ENCODE measurements at places on chromosomes 11 and 22.

DNA sequence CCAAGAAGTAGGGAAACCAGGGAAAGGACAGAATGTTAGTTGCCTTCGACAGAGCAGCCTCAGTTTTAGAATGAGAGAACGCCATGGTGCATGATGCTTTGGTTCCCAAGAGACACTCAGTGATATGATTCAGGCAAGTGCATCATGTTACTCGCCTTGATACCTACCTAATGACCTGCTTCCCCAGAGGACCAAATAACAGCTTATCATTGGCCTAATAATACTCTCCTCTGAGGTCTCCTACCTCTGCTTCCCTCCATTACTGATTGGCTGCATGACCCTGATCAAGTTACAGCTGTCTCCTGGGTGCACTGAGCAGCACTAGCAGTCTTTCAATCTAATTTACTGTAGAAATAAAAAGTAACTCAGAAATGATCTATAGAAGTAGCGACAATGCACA, 979.7 kb upstream of the FAT3 start:
- no peak for DNase-seq

GRCh38 chr22:48705159-48705916, 1122.3 kb downstream of the BRD1 start:
- no peak for DNase-seq

DNA sequence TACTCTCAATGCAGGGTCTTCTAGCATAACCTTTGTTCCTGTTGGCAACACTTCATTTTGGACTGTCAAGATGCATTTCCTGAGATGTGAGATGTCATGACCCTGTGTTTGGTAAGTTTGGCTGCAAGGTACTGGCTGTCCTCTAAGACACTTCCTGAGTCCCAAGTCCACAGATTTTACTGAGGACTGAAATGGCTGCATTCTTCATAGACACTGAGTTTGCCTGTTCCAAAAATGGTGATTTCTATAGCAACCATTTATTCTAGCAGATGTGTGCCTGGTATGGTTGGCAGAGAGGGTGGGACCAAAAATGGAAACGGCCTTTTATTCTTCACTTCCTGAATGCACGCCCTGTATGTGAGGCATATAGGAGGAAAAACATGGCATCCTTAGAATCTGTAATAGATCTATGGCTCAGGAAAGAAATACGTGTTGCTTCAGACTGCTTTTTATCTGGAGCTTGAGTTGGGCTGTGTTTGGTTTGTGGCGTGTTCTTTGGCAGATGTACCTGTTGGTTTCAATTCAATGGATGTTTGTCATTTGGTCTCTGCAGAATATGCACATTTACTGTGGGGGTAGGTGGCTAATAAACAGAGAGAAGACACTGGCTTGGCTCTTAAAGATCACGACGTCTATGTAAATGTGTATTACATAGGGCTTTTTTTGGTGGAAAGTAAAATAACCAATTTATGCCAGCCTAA, 62.4 kb downstream of the ZBTB16 start:
- DNase-seq, result no peak

DNA sequence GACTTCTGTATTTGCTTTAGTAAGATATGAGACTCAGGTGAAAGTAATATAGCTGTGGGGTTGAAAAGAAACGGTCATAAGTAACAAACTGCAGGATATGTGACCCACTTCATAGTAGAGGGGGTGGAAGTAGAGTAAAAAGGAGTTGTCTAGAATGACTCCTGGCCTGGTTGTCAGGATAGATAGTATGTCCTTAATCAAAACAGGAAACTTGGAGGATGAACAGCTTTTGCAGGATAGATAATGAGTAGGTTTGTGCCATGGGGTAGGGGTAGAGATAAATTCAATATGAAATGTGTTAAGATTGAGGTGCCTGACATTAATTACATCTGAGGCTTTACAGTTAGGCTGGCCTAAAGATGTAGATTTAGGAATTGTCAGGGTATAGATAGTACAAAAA, 47.0 kb upstream of the B3GNT6 start:
- no peak for DNase-seq

DNA sequence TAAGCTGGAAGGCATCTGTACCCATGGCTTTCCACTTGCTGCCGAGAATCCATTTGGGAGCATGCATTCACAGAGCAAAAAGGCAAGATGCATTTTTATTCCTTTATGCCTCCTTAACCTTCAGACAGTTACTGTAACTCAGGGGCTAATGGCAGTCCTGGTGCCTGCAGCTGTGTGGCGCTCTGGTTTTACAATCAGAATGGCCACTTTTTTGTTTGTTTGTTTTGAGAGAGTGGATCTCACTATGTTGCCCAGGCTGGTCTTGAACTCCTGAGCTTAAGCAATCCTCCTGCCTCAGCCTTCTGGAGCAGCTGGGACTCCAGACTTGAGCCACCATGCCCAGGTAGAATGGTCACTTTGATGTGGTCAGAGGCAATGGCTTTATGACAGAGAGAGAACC, 101.8 kb downstream of the NAV2 start:
- DNase-seq, result no peak

DNA sequence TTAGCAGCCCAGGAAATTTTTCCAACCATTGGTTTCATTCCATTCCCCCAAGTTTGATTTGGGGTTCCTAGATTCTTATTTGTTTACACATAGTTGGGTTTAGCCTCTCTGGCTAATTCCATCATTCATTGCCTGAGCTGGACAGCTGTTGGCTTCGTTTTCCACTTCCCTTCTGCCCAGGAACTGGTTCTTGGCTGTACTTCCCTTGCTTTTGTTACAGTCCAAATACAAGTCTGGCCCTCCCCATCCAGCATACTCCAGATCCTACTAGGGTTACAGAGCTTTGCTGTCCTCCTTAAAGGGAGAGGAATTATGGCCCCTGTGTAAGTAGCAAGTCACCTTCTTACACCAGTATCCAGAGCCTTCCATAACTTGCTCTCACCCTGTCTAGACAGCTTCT, 356.3 kb downstream of the FAT3 start:
- no peak for DNase-seq

DNA sequence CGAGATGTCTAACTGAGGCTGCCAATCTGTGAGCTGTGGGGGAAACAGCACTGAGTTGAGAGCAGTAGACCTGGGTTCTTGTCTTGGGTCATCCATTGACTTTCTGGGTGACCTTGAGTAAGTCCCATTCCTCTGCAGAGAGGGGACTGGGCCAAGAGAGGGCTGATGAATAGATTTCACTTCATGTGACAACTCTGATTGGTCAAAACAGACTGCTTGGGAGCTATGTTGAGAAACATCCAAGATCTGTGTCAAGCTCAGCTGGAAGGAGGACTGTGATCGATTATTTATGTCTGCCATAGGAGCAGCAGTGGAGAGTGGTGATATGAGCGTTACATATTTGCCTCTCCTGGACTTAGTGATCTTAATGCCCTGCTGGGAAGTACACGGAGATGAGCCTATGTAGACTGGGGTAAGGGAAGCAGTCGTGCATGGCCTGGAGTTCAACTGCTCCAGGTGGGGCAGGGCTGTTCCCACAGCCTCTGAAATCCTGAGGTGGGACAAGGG, 47.7 kb downstream of the OTOG start:
- no peak for DNase-seq

GRCh38 chr11:114621072-114621471, 25.5 kb upstream of the NXPE4 start:
- no peak for DNase-seq

DNA sequence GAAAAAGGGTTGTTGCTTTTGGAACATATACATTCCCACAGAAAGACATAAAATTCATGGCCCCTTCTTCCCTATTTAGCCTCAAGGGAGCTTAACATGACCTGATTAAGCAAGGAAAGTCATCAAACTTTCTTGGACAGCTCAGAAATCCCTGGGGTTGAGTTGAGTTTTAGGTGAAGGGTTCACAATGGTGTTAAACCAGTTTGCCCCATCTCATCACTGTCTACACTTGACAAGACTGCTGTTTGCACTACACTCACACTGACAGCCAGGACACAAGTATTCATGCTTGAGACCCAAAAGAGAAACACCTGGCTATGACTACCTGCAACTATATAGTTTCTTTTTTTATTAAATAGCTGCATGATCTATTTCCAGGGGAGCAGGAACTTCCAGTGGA, 209.8 kb upstream of the TMEM45B start:
- DNase-seq, result no peak

DNA sequence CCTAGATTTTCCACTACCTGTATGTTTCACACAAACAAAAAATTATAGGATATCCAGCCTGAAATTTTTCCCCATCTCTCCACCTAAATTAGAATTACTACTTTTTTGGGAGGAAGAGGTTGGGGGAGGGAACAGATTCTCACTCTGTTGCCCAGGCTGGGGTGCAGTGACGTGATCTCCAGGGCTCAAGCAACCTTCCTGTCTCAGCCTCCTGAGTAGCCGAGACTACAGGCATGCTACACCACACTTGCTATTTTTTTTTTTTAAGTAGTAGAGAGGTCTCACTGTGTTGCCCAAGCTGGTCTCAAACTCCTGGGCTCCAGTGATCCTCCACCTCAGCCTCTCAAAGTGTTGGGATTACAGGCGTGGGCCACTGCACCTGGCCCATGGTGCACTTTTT, 9.5 kb downstream of the JAML start:
- DNase-seq, result no peak

- no peak for DNase-seq
Measured at GRCh38 chr11:22938691-22939090, 78.4 kb upstream of the CCDC179 start.

DNA sequence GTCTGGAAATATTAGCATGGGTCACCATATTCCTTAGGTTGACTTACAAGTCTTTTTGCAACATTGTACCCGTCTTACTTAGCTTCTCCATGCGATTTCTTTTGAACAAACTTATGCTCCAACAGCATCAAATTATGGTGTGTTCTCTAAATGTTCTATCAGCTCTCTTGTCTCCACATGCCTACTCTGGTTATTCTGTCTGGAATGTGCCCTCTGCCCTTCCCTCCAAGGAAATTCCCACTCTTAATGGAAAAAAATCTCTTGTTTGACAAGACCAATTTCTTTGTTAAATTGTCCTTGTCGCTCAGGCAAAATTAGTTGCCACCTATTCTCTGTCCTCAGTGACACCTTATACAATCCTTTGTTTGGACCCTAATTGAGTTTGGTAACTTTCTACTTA, 522.8 kb upstream of the LUZP2 start:
- no peak for DNase-seq

GRCh38 chr11:116939499-116939898, 102.1 kb upstream of the APOA1 start:
- DNase-seq, result no peak

GRCh38 chr11:35214792-35215193, 75.8 kb downstream of the CD44 start:
- DNase-seq, result no peak

GRCh38 chr11:108768370-108768769, 103.5 kb downstream of the DDX10 start:
- no peak for DNase-seq

GRCh38 chr11:70067036-70067435, 11.1 kb upstream of the ANO1 start:
- DNase-seq, result no peak

- DNase-seq, result no peak
Measured at GRCh38 chr22:22092974-22093373, 110.4 kb upstream of the TOP3B start.

DNA sequence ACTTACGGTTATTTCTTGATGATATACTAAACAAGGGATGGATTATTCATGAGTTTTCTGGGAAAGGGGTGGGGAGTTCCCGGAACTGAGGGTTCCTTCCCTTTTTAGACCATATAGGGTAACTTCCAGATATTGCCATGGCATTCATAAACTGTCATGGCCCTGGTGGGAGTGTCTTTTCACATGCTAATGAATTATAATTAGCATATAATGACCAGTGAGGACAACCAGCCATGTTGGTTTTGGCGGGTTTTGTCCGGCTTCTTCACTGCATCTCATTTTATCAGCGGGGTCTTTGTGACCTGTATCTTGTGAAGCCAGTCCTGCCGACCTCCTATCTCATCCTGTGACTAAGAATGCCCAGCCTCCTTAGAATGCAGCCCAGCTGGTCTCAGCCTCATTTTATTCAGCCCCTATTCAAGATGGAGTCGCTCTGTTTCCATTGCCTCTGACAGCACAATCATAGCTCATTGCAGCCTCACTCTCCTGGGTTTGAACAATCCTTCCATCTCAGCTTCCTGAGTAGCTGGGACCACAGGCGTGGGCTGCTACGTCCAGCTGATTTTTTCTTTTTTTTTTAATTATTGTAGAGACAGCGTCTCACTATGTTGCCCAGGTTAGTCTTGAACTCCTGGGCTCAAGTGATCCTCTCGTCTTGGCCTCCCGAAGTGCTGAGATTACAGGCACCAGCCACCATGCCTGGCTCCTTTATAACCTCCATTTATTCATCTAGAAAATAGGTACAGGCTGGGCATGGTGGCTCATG, 52.6 kb upstream of the EMID1 start:
- no peak for DNase-seq

GRCh38 chr22:36471341-36471821, 10.1 kb downstream of the TXN2 start:
- DNase-seq, result no peak

DNA sequence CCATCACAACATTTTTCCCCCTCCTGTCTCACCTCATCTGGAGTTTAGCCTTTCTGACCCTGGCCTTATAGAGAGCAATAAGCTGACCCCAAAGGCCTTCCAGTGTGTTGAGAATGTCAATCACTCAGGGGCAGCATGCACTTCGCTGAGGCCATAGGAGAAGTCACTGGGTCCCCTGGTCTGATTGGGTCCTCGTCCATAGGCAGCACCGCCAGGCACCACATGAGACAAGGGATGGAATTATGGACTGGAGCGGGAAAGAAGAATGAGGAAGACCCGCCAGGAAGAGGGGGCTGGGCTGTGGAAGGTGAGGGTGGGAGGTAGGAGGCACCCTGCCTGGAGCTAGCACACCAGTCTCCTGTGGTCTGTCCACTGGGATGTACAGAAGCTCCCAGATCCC, 72.9 kb downstream of the DSCAML1 start:
- no peak for DNase-seq

DNA sequence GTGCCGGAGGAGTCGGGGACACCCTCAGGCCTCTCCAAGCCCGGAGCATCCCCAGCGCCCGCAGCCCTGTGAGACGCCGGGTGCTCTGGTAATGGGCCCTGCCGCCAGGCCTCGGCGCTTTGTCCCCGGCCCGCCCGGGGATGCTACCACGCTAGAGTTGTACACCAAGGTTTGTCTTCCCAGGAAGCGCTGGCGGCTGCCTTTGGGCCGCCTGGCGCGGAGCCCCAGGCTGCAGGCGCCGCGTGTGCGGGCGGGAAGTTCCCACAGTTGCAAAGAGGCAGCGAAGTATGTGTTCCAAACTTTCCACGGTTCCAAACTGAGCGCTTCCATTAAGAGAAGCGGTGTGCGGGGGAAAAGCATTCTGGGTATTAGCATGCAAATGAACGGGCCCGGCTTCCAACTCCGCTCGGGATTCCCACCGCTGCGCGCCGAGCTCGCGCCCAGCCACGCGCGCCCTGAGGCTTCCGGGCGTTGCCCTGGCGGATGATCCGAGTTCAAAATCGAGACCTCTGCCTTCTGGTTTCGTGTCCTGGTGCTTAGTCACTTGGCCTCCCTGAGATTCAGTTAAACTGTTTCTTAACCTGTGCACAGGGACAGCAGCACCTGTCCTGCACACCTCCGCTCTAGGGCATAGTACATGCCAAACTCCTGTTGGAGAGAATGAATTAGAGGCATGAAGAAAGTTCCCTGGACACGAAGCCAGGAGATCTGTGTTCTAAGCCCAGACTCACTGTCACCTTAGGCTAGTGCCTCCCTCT, 1.3 kb upstream of the PATZ1 start:
- DNase-seq, result peak; percentile 59

- no peak for DNase-seq
Measured at GRCh38 chr22:24087071-24087795, 76.1 kb downstream of the CABIN1 start.

- DNase-seq, result no peak
Measured at GRCh38 chr11:128477278-128477677, 110.1 kb downstream of the ETS1 start.

- DNase-seq, result no peak
Measured at GRCh38 chr22:34783436-34783835, 282.5 kb upstream of the ISX start.

GRCh38 chr11:130514316-130514715, 65.9 kb downstream of the ADAMTS15 start:
- DNase-seq, result no peak
